RCC 7860 (cell line): ENCODE measurements at places on chromosomes 4 and X.

GRCh38 chr4:72471816-72472215, 97.2 kb downstream of the ADAMTS3 start:
- DNase-seq, result no peak

DNA sequence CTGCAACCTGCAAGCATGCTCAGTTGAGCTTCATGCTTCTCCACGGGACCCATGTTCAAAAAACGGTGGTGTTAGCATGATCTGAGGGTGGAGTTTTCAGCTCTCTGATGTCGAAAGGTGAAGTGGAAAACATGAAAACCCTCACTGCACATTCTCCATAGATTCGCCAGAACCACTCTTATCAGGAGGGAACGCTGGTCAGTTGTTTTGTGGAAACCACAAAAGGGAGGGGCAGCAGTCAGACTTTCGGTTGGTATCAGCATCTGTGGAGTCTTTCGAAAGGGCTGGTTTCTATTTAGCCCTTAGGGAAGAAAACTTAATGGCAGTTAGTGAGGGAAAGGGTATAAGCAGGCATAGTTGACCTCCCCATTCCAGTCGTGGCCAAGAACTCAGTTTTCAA, 12.6 kb downstream of the PPA2 start:
- no peak for DNase-seq

GRCh38 chr4:80266253-80266901, at the start of gene FGF5:
FGF5 (plus strand) TSS chr4:80266664; CDS start chr4:80266825, 161 bp downstream.
- peak; percentile 86 for DNase-seq

DNA sequence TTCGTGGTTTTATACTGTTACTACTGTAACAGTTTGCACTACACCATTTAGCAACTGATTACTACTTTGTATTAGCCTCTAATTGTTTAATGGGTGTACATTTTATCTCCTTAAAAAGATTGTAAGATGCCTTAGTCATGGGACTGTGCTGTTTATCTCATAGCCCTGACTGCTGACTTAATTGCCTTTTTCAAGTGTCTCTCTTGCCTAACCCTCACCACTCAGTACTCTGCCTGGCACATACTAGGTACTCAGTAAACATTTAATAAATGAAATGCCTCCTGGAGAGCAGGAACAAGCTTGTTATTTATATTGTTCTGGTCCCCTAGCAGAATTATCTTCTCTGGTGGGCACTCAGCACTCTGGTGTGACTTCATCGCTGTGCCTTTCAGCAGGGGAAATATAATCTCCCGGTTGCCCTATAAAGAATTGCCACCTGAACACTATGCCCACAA, 1.7 kb upstream of the STIM2 start:
- DNase-seq, result no peak

- DNase-seq, result no peak
Observed at GRCh38 chr4:180805101-180805500, 1438.1 kb upstream of the TENM3 start.

GRCh38 chrX:78104447-78105176, 564 bp downstream of the PGK1 start:
- DNase-seq, result peak; percentile 26

DNA sequence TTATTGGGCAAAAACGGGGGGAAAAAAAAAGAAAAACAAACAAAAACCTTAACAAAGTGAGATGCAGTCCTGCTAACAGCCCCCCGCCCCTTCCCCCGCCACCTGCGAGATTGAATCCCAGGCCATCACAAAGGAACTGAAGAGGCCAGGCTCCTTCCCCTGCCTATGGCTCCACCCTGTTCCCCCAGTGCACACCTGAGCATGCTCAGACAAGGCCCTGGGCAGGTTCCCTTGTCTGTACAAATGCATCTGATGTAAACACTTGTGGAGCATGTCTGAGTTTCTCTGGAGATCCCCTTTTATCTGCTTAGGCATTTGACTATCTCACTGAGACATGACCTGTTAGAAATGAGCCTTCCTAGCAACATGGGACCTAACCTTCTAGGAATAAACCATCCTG, 983.7 kb upstream of the PABPC4L start:
- no peak for DNase-seq

DNA sequence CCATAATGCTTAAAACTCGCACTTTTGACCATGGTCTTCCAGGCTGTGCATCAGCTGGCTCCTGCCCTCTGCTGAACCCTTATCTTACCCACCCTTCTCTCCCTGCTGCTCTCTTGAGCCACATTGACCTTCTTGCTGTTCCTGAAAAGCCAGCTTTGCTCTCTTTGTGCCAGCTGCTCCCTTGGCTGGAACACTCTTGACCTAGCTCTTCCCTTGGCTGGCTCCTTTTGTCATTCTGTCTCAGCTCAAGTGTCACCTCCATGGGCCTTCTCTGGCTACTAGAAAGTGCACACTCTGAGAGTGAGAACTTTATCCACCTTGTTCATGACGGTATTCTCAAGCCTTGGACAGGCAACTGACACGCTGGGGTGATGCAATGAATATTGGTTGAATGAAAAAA, 112.1 kb downstream of the MGST2 start:
- no peak for DNase-seq

DNA sequence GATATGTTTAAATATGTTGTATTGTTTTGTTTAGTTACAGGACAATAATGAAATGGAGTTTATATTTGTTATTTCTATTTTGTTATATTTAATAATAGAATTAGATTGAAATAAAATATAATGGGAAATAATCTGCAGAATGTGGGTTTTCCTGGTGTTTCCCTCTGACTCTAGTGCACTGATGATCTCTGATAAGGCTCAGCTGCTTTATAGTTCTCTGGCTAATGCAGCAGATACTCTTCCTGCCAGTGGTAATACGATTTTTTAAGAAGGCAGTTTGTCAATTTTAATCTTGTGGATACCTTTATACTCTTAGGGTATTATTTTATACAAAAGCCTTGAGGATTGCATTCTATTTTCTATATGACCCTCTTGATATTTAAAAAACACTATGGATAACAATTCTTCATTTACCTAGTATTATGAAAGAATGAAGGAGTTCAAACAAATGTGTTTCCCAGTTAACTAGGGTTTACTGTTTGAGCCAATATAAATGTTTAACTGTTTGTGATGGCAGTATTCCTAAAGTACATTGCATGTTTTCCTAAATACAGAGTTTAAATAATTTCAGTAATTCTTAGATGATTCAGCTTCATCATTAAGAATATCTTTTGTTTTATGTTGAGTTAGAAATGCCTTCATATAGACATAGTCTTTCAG, 26.9 kb downstream of the NUDT6 start:
- no peak for DNase-seq

DNA sequence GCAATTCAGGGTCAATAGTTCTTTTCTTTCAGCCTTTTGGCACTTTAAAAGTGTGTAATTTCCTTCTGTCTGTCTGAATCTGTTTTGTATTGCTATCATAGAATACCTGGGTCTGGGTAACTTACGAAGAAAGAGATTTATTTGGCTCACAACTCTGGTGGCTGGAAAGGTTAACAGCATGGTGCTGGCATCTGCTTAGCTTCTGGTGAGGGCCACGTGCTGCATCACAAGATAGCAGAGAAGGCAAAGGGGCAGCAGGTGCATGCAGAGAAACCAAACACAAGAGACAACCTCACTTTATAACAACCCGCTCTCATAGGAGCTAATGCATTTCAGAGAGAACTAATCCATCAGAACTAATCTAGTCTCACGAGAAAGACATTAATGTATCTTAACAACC, 18.8 kb downstream of the RGN start:
- no peak for DNase-seq

DNA sequence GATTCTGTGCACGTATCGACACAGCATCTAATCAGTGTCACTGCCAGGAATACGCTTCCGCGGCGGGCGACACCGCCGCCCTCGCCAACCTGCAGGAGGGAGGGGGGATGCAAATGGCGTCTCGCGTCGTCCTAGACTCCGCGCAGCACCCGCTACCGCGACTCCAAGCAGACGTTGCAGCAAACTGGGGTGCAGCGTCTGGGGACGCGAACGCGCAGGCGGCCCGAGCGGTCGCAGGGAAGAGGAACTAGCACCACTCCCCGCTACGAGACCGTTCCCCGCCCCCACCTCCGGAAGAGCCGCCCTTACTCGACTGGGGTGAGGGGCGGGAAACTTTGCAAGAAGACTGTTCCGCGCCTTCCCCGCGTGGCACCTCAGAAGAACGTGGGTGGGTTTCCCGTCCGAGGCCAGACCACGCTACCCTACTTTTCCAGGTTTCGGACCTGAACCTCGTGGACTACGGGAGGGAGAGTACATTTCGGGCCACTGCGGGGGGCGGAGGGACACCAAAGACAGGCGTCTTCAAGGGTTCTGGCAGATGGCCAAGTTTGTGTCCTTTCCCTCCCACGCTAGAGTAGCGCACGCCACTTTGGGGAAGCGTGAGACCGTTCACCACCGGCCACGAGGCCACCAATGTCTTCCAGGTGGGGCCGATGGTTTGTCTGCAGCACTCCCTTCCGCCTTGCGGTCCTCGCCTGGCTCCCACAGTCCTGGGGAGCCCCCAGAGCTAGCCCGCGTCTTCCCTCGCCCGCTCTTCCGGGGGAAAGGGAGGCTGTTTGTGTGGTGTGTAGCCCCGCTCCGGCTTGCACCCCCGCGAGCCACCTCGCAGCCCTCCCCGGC, 78.0 kb upstream of the BCOR start:
- no peak for DNase-seq

GRCh38 chrX:65985922-65986588, 53.8 kb downstream of the VSIG4 start:
- DNase-seq, result peak; percentile 15

GRCh38 chr4:135357091-135357490, 1155.5 kb upstream of the PABPC4L start:
- no peak for DNase-seq

DNA sequence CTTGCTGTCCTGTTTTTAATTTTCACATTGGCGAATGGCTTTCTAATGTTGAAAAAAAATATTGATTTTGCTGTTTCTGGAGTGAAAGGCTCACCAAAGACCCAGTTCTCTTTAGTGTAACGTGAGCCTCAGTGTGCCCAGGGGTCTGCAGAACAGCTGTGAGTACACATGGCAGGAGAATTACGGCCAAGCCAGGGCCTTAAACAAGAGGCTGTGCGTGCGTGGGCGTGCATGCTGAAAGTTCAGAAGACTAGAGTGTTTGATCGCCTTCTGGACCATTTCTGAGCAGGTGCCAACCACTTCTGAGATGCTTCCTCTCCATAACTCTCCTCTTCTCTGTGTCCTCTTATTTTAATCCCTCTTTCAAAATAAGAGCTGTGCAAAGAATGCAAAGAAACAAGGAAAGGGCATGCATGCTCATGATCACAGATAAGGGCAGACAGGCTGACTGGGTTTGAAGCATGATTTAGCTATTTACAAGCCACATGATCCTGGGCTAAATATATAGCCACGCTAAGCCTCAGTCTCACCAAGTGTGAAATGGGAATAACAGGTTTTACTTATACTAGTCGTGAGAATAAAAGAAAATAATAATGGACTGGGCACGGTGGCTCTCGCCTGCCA, 9.9 kb downstream of the PHEX start:
- no peak for DNase-seq

- no peak for DNase-seq
Observed at GRCh38 chr4:121938282-121939092, 13.4 kb downstream of the TRPC3 start.

DNA sequence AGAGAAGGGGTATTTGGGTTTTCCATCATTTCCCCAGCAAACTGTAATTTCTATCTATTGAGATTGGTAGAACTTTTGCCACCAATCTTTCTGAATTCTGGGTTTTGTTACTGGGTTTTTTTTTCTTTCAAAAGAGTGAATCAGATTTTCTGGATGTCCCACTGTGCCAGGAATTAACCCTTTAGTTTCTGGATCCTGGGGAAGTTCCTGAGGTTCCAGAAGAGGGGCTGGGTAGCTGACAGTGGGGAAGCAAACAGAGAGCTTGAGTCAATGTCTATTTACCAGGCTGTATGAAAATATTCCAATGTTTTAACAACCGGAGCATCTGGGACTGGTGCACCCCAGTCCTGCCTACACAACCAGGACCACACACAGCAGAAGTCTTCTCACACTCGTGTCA, 25.8 kb upstream of the SOD3 start:
- no peak for DNase-seq

DNA sequence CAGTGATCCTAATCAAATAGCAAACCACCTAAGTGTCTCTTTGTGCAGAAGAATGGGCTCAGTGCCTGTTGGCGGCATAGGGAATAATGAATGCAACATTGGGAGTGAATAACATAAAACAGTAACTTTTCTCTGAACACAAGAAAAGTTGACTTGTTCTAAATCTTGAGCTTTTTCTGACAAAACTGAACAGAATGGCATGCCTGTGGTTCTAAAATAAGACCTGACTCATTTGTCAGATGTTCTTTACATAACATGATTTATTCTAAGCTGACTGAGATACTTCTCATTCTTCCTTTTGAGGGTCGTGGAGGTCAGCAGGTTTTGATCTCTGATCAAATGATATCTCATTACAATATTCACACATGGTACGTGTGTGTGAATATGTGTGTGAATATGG, 165.4 kb upstream of the WDR1 start:
- DNase-seq, result no peak

- DNase-seq, result peak; percentile 76
Observed at GRCh38 chr4:40548256-40548655, 81.4 kb downstream of the RBM47 start.

DNA sequence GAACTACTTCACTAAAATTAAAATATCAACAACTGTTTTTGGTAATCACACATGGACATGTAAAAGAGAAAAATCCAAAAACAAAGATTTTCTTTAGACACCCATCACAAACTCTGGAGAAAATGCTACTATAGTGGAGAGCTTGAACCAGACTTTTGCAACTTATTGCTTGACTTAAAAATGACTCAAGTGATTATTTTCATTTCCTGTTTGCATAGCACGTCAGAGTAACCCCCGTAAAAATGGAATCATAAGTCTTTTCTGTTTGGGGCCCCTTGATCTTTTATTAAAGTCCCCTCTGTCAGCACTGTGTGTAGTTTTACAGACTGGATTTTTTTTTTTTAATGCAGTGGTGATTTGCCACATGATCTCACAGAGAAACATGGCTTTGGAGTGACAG, 79.5 kb downstream of the PRKG2 start:
- no peak for DNase-seq

DNA sequence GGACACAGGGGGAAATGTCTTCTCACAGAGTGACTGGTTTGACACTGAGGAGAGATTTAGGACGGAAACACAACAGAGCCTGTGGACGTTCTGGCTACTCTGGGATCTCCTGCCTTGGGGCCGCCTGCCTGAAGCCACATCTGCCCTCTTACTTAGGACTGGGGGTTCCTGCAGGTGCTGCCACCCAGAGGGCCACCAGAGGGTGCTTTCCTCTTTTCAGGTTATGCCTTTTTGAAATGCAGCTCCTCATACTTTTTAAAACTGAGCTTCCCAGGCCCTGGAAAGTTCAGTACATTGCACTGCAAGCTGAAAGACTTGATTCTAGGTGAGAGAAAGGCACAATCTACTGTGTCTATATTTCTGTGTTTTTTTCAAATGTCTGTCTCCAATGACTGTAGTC, 92.2 kb upstream of the PGRMC2 start:
- peak; percentile 18 for DNase-seq
